Kidney glomerular epithelial cell (primary cell): ENCODE measurements at places on chromosomes 3 and 15.
A peak's percentile ranks its signal among the peaks of the same experiment; 100 is the strongest.

DNA sequence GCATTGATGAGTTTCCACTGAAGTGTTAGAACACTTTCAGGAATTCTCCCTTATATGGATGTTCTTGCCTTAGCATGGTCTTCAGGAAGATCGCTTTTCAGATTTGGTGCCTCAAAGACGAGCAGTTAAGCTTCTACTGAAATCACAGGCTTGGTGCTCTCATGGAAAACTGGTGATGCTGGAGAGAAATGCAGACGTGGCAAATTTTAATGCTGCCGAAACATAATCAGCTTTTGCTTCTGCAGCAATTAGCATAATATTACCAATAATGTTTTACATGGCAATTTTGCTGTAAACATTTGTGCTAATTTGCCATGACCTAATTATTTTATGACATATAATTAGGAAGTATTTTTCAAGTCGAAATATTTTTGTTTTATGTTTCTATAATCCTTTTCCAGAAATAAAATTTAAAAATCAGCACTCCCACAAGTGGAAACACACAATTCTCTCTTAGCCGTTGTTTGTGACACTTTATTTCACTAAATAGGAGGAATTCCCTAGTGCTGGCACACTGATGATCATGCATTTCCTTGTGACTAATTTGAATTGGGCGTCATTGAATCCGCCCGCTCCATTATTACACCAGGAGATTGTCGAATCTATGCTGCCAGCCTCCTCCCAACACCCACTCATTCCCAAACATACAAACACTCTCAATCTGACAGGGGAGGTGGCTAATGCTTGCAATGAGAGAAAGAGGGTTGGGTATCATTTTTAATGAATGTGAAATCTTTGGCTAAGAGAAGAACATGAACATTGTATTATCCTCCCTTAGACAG is 506.8 kb upstream of the PPP2R3A start:
- no peak for DNase-seq

DNA sequence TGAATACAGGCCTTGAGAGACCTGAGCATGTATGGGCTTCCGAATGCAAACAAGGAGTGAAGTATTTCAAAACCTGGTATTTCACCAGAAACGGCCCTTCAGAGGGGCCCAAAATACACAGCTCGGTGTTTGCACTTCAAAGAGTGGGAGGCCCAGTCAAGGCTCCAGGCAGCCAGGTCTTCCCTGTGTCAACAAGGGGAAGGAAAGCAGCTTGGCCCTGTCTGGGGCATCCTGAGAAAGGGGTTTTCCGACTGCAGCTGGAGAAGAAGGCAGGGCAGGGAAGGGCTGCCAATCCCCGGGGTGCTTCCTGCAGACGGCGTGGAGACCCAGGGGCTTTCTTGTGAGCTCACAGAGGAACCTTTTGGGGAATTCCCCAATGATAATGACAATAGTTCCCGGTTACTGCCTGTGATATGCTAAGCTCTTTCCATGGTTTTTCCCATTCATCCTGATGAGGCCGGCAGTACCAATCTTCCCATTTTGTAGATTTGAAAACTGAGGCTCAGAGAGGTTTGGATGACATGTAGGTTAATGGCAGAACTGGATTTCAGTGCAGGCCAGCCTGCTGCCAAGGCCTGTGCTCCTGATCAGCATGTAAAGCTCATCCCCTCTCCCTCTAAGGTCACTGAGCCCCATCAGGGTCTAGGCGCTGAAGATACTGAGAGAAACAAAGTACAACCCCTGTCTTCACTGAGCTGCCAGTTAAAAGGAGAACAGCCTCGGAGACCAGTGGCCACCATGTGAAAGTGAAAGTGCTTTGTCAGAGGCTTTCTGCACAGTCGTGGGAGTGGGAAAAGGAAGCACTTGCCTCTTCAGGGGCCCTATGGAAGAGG is 43.0 kb upstream of the TLE3 start:
- DNase-seq, result peak; percentile 37

- no peak for DNase-seq
These were observed 54.1 kb upstream of the IGF2BP2 start for GRCh38 chr3:185878920-185879319.

- no peak for DNase-seq
These were observed 29.4 kb upstream of the ACAD9 start for GRCh38 chr3:128849911-128850455.

DNA sequence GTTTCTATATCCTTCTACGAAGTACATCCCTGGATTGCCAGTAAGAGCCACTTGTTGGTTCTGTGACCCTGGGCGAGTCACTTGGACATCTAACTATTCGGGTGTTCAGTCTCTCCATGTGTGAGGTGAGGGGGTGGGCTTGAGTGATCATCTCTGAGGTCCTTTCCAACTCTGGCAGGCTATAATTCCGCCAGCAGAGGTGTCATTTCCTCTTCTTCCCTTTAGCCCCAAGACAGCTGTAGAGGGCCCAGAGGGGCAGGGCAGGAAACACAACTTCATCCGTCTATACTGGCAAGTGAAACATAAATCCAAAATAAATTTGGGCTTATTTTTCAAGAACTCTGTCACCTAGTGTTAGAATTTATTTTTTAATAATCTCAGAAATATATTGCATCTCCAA is 38.1 kb downstream of the C2CD4A start:
- DNase-seq, result no peak

GRCh38 chr3:127729556-127730056 is 56.9 kb downstream of the ABTB1 start:
- DNase-seq, result no peak

DNA sequence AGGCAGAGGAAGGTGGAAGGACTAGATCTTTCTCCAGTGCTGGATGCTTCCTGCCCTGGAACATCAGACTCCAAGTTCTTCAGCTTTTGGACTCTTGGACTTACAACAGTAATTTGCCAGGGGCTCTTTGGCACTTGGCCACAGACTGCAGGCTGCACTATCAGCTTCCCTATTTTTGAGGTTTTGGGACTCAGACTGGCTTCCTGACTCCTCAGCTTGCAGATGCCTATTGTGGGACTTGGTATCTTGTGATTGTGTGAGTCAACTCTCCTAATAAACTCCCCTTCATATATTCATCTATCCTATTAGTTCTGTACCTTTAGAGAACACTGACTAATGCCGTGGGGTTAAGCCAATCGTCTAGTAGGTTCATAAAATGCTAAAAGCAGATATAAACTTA is 8.8 kb upstream of the B3GNT5 start:
- no peak for DNase-seq

GRCh38 chr3:129530251-129530791 is 1.9 kb downstream of the RHO start:
- DNase-seq, result peak; percentile 43

DNA sequence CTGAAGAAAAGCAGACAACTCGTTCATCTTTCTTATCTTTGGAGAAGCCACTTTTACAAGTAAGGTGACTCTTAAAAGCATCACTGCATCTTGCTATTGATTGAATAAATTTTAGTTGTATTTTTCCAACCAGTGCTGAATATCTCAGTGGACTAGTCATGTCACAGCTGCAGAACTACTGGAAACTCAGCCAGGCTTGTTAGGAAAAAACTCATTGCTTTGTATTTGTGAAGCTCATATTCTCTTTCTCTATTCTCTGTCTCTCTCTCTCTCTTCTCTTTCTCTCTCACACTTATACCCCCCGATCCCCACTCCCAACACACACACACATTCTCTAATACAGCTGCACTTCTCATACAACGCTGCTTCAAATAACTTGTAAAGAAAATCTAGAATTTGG is 104.3 kb downstream of the WDR76 start:
- DNase-seq, result no peak

DNA sequence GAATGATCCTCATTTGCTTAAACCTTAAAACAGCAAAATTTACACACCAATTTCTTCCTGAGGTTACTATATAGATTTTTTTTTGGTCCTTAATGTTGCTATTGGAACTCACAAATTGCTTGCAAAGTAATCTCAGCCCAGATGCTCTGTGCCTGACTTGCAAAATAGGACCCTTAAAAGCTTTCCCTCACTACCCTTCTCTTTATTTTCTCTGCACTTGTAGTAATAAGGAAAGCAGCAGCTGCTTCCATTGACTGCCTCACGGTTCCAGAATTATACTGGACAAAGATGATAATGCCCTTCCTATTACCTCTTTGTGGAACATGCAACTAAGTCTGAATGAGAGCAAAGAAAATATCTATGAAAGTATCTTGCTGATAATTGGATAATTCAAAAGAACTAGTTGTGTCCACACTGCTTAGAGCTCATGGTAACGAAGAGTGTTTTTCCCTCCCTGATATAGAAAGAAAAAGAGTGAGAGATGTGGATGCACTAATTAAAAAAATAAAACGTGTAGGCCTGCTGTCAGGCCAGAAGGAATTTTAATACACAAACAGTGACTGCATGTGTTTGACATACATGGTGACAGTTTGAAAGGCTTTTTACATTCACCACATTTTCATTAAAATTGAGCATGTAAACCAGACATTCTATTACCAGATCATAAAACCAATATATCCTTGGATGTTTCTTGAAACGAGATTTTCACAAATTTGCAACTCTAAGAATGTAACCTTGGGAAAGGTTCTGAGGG is 783.1 kb downstream of the GBE1 start:
- DNase-seq, result no peak

DNA sequence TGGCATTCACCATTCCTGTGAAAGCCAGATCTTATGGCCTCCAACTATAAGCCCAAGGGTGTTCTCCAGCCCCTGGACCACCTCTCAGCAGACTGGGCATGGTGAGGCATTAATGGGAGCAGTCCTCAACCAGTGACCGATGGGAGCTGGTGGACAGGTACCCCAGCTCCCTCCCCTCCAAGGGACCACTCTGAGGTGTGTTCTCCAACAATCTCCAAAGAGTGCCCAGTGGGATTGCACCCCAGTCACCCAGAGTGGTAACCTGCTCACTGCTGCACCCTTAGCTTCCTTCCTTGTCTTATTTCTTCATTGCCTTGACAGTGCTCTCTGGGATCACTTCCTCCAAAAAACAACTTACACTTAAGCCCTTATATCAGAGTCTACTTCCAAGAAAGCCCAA is 8.2 kb upstream of the ITGA11 start:
- no peak for DNase-seq

DNA sequence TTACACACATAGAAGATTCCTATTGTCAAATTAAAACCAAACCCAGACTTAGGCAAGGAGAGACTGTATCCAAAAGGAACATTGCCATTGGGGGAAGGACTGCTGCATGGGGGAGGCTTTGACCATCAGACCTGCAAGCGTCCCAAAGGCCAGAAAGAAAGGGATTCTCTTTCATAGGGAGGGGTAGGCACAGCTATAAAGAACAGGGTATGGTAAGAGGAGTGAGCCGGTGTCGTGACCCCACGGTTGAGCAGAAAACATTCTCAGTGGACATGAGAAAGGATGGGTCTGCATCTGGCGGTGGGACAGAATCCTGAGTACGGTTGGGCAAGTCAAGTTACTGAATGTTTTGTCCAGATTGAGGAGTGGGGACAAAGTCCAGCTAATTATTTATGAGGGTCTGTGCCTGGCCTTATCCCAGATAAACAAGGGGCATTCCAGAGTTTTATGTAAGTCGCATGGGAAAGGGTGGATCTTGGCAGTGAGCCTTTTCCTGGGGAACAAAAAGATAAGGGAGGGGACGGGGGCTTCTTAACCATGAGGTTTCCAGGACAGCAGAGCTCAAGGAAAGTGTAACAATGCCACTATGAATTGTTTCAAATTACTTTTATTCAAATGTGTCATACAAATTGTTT is 357.8 kb downstream of the OCA2 start:
- no peak for DNase-seq

- DNase-seq, result no peak
These were observed 47.8 kb downstream of the SPRED1 start for GRCh38 chr15:38300395-38300794.

DNA sequence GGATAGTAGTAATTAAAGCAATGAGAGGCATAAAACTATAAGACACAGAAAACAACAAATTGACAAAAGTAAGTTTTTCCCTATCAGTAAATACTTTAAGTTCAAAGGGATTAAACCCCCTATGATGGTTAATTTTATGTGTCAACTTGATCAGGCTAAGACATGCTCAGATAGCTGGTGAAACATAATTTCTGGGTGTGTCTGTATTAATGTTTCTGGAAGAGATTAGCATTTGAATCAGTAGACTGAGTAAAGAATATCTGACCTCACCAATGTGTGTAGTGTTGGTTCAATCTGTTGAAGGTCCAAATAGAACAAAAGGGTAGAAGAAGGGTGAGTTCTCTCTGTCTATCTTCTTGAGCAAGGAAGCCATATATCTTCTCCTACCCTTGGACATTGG is 283.3 kb upstream of the GRM7 start:
- DNase-seq, result no peak

GRCh38 chr3:168459226-168459784 is 363.6 kb upstream of the GOLIM4 start:
- DNase-seq, result no peak

- DNase-seq, result no peak
These were observed 76.2 kb upstream of the ADAMTS9 start for GRCh38 chr3:64763980-64764379.

GRCh38 chr3:180036092-180036670 is 556 bp downstream of the PEX5L start:
- DNase-seq, result no peak

DNA sequence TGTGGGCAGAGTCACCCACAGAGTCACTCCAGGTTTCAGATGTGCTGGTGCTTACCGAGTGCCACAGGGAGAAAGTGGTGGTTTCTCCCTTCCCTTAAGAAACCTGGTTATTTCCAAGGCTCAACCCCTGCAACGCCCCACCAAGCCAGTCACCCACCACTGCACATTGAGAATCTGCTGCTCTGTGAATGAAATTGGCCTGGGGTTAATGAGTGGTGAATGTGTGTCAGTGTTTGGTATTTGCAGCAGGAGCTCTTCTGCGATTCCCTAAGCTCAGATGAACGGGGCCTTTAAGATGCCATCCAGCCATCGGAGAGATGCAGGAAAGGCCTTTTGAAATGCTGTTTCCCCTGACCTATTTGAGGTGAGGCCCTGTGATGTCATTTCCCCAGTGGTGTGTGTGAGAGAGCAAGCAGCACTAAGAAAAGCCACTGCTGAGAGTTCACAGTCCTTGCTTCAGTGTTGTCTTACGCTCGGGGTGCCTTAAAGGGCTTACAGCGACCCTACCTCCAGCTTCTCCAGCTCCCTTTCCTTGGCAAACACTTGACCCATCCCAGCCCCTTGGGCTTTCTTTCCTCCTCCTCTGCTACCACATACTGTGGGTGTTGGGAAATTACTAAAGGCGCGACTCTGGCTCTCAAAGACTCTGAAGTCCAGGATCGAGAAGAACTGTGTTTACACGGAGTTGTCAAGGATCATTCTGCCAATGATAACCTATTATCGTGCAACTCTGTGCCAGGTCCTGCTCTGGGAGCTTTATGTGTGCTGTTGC is 68.9 kb downstream of the SMAD3 start:
- DNase-seq, result peak; percentile 99

DNA sequence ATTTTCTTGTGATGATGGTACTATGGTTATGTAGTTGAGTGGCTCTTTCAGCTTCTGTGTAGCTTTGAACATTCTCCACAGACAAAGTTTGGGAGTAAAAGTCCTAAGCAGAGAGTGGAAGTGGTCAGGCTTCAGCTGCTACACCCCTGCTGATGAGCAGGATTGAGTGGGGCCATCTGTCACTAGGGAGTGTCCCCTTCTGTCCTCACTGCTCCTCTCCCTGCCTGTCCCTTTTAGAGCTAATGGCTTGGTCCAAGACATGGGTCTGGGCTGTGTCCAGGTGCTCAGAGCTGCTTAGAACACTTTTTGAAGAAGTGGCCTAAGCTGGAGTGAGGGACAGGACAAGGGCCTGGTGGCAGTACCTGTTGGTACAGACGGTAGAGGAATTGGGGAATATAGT is 15.1 kb downstream of the MYZAP start:
- DNase-seq, result no peak
